ENCODE measurements at places on chromosomes 16 and 17.

GRCh38 chr17:5913032-5913531, 157.1 kb upstream of the WSCD1 start:
- no peak for DNase-seq

DNA sequence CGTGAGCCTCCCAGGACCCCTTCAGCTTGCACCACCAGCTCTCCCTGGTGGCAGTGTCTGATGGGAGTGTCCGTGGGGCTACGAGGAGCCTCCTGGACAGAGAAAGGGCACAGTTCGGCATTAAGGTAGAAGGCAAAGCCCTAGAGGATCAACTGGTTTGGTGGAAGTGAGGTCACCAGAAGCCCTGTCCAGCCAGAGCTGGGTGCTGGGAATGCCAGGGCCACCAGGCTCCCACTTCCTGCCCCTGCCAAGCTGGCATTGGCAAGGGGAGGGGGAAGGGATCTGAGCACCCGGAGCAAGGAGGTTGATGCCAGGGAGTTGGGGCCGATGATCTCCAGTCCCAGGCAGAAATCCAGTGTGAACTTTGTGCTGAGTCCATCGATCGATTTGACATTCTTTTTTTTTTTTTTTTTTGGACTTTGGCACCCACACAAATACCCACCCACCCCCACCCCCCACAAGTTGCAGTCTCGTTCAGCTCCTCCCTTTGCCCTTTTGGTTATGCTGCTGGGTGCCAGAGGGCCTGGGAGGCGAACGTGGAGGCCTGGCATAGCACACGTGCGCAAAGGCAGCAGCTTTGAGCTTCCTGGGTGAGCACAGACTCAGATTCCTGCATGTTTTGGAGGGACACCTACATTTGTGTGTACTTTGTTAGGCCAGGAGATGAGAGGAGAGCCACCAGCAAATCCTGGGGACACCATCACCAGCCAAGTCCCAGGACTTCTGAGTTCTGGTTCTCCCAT, 2.1 kb downstream of the NHERF1 start:
- no peak for DNase-seq

GRCh38 chr17:69448431-69449102, 34.1 kb downstream of the MAP2K6 start:
- DNase-seq: no peak

- DNase-seq: no peak
Measured at GRCh38 chr16:12468552-12468951, 335.1 kb downstream of the CPPED1 start.

- no peak for DNase-seq
Measured at GRCh38 chr17:61409301-61410112, 9.9 kb downstream of the TBX2 start.

DNA sequence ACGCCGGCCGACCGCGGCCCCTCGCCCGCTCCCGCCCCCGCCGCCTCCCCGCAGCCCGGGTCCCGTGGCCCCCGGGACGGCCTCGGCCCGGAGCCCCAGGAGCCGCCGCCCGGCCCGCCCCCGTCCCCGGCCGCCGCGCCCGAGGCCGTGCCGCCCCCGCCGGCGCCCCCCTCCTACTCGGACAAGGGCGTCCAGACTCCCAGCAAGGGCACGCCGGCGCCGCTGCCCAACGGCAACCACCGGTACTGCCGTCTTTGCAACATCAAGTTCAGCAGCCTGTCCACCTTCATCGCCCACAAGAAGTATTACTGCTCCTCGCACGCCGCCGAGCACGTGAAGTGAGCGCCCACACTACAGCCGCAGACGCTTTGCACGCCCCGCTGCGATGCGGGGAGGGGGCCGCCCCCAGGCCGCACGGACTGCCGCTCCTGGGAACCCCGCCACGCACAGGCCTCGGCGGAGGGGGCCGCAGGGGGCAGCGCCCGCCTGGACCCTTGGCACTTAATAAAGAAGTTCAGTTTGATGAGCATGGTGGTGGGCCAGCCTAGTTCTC, 35.5 kb upstream of the ZC3H18 start:
- DNase-seq: no peak

DNA sequence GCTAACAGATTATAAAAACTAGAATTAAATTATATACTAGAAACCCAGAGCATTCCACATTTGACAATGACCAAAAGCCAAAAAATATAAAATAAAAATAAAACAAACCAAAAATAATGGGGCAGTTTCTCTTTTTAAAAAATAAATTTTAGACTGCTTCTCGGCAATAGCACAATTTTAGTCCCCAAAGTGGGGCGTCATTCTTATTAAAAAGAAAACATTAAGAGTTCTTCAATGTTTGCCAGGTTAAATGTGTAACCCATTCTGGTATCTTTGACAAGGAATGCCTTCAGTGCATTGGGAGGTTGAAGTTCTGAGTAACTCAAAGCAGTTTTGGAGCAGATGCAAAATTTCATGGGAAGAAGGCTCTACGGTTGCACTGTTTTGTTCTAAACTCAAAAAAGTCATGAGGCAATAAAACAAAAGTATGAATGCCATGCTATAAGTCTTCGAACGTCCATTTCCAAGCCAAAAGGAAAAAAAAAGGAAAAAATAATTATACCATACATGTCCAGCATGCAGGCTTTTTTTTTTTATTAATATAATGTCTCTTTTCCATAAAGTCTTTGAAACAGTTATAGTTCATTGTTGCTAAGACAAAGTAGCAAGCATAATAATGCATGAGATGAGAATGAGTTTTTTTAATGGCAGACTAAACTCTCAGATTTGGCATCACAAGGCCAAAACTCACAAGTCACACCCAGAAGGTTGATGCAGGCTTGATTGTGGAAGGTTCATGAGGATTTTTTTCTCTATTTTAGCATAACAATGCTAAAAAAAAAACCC, 3.1 kb downstream of the MAF start:
- no peak for DNase-seq

DNA sequence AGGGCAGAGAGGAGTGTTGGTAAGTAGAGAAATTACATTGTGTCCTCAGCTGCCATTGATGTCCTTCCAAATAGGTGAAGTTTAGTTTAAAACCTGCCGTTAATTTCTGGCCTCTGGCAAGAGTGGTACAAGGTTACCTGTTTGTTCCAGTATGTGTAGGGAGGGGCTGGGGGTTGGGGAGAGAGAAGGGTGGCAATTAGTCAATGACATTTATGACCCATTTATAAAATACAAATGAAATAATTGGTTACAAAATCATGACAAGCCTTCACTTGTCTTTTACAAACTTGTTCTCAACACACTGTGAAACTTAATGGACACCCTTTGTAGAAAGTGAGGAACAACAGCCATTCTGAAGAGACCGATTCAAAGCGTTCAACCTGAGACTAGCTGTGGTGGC, 281.0 kb downstream of the FTO start:
- DNase-seq: no peak

DNA sequence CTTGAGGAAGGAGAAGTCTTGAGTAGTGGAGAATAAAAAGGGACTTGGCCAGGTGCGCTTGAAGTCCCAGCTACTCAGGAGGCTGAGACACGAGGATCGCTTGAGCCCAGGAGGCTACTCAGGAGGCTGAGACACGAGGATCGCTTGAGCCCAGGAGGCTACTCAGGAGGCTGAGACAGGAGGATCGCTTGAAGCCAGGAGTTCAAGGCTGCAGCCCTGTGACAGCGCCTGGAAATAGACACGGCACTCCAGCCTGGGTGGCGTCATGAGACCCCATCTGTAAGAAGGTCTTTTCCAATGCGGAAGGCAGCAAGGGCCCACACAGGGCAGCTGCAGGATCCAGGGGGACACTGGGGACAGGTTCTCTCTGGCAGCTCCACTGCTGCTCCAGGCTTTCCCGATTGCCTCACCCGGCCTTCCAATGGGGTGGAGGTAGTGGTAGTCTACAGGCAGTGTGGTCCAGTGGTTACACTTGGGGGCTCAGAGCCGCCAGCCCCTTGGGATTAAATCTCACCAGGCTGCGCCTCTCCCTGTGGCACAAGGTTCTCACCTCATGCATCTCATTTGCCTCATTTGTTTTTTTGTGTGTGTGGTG, 143.4 kb downstream of the SEC14L1 start:
- DNase-seq: no peak

DNA sequence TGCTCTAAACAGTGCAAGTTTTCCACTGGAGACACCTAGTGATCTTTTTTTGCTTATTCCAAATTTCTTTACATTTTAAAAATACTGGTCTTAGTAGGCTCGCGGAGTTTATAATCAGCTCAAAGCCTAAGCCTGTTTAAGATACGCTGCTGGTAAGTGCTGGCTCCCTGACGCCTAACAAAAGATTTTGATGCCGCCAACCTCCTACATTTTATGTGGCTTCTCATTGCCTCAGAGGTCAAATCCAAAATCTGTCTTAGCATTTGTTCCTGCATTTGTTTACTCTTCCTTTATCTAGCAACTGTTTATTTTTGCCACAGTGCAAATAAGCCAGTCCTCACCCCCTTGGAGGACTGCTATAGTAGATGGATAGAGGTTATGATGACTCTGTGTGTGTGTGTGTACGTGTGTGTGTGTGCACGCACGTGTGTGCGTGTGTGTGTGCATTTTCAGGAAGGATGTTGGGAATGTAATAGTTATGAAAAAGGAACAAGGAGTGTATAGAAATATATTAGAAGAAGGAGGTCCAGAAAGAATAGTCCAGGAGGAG, 24.8 kb downstream of the HS3ST3B1 start:
- DNase-seq: no peak

DNA sequence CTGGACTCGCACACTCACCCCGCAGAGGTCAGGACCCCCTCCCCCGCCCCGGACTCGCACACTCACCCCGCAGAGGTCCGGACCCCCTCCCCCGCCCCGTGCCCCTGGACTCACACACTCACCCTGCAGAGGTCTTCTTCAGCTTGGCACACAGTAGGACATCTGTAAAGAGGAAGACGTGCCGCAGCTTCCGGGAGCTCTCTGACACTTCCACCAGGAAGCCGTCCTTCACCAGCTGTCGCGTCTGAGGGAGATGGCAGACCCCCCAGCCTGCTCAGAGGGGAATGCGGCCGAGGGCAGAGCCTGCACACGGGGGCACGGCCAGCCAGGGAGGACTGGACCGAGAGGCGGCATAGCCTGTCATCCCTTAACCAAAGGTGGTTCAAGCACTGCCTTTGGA, 72.9 kb downstream of the TIMM22 start:
- DNase-seq: no peak

- no peak for DNase-seq
Measured at GRCh38 chr17:36944553-36944952, 4.2 kb upstream of the AATF start.

- no peak for DNase-seq
Measured at GRCh38 chr17:70820276-70820675, 650.9 kb downstream of the KCNJ2 start.

- DNase-seq: no peak
Measured at GRCh38 chr17:72135546-72136325, 14.9 kb downstream of the SOX9 start.

GRCh38 chr17:3438368-3438767, 4.7 kb upstream of the OR1E2 start:
- DNase-seq: no peak
